Mesenteric fat pad (tissue), 1 donor: ENCODE measurements at places on chromosomes 3 and 15. TPM values are rescaled to one million over a fixed set of nuclear protein-coding genes. Genes with fewer than 3 reads are reported as not detected.
A peak's percentile ranks its signal among the peaks of the same experiment; 100 is the strongest.

DNA sequence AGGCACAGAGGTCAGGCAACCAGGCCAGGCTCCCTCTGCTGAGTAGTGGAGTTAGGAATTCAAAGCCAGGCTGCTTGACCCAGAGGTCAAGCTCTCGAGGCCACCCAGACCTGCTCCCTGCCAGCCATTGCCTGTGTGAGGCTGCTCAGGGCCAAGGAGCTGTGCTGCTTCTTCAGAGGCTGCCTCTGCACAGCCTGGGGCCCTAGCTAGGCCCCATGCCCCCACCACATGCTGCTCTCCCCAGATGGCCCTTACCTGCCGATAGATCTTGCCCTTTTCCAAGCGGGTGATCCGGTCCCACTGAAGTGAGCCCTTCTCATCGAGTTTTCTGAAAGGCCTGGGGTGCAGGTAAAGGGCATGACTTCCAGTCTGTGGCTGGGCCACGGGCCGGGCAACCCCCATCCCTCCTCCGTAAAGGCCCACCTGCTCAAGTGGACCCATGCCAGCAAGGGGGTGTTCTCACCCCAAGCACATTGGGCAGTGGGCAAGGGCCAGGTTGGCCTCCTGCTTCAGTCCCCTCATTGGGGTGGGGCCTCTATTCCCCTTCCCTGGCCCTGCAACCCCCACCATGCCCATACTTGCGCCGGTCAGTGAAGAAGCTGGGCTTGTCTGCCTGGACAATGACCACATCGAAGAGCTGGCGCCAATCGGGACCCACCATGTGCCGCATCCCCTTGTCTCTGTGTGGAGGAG is 6.5 kb downstream of the NT5DC2 start:
- DNase-seq, result peak; percentile 85

- no peak for DNase-seq
Measured at GRCh38 chr15:96495386-96495785, 164.9 kb downstream of the NR2F2 start.

DNA sequence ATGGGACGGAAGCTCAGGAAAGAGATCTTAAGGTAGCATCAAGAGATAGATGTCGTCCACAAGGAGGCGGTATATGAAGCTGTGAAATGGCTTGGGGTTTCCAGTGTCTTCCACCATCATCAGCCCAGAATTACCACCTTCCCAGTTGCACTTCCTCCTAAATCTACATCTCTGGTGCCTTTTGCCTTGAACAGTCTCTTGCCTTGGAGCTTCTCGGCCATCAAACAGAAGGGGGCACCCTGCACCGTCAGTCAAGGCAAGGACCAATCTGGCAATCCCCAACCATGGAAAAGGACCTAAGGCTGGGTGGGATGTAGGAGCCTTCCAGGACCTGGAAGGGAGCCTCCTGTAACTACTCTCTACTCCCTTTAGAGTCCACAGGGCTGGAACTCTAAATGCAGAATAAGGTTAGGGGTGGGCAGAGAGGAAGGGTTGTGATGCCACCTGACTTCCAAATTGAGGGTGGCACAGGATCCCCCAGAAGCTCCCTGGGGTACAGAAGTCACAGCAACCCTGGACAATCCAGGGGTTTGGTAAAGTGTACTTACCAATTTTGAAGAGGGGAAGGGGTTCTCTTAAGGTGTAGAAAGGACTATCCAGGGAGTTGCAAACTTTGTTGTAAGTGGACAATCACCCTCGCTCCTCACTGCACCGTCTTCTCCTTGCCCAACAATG is 1.0 kb upstream of the RYR3 start:
- DNase-seq, result no peak

DNA sequence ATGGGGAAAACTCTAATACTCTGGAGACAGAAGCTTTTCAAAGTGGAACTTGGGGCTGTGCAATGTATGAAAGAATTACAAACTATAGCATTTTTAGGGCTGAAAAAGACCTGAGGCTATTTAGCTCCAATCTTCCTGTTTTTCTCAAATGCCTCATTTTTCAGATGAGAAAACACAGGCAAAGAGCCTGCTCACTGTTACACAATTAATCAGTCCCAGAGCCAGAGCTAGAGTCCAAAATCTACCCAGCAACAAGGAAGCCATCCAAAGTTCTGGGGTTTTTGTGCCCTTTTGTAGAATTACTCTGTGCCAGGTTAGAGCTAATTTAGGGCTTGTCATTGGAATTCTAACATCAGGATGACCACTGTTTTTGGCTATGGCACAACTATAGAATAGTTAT is 45.5 kb downstream of the GPR149 start:
- no peak for DNase-seq

GRCh38 chr15:59307165-59307537 is 65.5 kb downstream of the MYO1E start:
- no peak for DNase-seq

GRCh38 chr3:156840826-156841689 is 14.9 kb downstream of the LEKR1 start:
- no peak for DNase-seq

PIGX gene
- 20.7 TPM for total RNA-seq

GRCh38 chr15:85330901-85331588 is 49.4 kb upstream of the AKAP13 start:
- DNase-seq, result no peak

DNA sequence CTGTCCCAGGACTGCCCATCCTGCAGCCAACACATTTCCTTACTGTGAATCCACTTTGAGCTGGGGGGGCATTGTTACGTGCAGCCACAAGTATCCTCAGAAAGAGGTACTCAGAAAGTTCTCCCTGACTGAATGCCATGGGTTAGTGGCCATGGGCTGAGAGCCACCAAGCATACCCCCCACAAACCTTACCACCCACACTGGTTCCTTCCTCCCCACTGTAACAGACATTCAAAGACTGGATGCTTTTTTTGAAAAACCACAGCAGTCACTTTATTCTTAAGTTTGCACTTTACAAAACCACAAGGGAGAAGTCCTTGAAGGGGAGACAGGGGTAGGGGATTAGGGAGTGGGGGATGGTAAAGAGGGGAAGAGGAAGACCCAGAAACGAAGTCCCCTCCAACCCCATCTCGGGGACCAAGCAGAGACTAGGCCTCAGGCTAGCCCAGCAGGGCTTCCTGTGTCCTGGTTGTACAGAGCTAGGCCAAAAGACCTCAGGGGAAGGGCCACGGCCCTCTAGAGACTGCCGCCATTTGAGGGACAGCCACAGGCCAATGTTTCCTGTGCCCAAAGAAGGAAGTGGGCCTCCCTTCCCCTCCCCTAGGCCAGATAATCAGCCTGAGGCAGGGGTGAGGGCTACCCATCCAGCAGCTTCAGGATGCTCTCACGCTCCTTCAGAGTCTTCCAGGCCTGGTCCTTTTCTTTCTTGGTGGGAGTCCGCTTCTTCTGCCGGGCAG is 10.1 kb upstream of the CAMK1 start:
- no peak for DNase-seq

DNA sequence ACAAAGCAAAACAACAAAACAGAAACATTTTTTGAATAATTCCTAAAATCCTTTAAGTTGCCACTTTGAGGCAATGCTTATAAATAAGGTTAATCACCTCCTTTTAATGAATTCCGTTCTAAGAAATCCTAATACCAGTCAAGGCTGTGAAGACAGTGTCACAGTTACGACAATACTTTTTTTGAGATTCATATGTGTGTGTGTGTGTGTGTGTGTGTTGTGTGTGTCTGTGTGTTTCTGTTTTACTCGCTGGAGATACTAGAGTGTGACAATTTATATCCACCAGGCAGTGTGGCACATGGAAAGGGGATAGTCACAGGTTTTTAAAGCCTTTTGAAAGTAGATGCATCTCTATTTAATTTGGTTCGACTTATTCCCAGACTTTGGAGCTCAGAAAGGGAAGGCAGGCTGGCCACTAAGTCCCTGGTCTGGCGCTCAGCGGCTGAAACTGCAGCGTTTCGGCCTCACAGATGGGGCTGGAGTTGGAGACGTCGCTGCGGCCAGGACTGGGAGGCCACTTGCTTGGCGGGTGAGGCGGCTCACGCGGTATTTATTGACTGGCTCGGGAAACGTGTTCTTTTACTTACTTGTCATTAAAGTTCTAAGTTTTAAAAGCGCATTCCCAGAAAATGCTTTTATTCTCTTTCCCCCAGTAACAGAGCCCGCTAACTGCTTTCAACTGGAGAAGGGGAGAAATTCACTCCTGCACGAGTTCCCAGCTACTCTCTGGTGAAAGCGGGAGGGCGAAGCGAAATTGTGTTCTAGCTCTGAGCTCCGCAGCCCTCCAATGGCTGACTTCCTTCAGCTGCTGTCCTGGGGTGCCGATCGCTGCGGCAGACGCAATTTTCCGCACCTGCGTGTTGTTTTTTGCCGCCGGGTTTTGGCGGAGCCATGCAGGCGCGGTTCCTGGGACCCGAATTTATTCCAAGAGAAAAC is 13.7 kb downstream of the ZIC1 start:
- no peak for DNase-seq

ADAMTS17 gene
- total RNA-seq, result 2.3 TPM

CCDC33 gene
- total RNA-seq, result not detected

CCR2 gene
- total RNA-seq, result 3.3 TPM

DNA sequence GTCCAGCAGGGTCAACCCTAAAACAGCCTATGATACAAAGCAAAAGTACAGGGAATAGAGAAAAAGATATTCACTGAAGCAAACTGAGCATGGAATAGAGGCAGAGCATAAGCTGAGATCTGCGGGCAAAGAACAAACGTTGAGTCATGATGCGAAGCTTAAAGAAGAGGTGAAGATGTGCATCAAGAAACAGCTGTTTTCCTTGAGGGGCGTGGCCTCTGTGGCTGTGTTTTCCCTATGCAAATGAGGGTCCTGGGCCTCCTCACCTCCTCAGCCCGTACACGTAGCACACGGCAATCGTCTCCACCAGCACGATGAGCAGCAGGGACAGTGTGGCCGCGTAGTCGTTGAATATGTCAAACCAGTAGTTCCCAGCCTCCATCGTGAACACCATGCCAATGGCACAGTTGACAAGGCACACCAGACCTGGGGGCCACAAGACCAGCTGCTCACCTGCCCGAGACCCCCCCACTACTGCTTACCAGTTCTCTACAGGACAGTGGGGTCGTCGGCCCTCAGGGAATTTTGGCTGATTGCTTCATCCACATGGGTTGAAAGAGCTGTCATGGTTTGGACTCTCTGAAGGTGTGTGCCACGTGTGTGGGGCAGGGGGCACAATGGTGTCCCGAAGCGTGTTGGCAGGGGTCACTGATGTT is 33.6 kb downstream of the SLC6A20 start:
- DNase-seq, result no peak

CPN2 gene
- 0.16 TPM for total RNA-seq

DNA sequence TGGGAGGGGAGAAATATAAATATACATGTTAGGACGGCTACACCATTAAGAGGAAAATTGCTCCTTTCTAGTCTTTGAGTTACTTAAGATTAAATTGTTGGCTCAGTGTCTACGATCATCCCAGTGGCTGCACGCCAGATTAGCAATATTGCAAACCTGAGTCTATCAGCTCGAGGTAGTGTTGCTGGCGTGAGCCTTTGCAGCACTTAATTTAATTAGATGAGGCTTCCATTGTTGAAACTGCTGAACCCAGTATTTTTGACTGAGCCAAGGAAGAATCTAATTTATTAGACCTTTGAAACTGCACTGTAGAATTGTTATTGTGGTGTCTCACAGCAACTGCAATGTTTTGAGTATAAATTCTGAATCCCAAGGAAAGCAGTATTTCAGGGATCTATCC is 782.4 kb upstream of the ROBO1 start:
- DNase-seq, result no peak

GRCh38 chr3:129893581-129894070 is at the start of gene TMCC1:
Gene TMCC1 (minus strand): TSS chr3:129893711.
- peak; percentile 95 for DNase-seq

- DNase-seq, result no peak
Measured at GRCh38 chr3:197734667-197735318, 1.9 kb downstream of the RUBCN start.

- no peak for DNase-seq
Measured at GRCh38 chr3:106208967-106209366, 340.2 kb upstream of the CBLB start.
